ENCODE measurements at places on chromosomes 4 and X.

- DNase-seq, result peak; percentile 54
Measured at GRCh38 chr4:3342182-3342854, 49.5 kb downstream of the RGS12 start.

DNA sequence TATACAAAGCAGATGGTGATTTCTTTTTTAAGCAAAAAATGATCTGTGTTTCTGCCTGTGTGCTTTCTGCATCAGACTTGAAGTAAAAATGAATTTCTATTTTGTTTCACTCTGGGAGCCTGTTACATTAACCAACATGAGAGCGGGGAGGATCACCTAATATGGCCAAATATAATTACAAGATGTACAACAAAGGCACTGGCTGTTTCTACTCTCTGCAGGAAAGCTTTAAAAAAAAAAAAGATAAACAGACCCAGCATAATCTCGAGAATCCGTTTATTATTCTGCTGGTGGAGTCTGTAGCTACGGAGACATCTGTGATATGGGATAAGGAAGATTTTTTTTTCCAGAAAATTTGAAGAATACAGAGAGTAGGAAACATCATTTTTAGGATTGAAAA is 103.6 kb downstream of the COMMD8 start:
- DNase-seq, result no peak

DNA sequence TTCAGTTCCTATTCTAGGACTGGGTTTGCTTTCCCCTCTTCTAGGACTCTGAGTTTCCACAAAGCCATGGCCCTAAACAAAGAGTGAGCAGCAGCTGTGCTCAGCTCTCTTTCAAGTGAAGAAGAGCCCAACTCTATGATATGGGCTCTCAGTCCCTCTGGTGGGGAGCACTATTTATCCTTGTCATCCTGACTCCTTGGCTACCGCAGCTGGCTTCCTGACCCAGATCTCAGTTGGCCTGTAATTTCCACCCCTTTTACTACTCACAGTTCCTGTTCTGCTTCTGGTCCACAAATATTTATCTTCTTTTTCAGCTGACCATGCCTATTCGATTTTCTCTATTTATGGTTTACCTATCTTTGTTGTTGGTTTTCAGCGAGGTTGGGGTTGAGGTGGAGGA is 33.8 kb downstream of the F8 start:
- DNase-seq, result no peak

DNA sequence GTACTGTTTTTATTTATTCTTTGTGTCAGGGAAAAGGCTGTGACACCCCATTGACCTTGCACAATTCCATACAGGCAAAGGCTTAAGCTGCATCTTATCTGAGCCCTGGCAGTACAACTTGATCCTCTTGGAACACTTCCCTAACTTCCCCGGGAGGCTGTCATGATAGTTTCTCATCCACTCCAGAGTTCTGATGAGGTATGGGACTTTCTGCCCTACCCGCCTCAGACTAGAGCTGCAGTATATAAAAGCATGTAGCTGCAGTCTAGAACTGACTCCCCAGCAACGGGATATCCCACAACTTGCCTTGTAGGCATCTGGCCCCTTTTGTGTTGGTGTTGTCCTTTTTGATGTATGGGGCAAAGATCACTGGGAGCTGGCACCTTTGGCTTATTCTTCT is 72.7 kb downstream of the FNIP2 start:
- no peak for DNase-seq

GRCh38 chr4:4859325-4859798 is at the start of gene MSX1:
Gene MSX1, plus strand, starts transcription at chr4:4859665. Its CDS starts 235 bp downstream, at chr4:4859900.
- peak; percentile 62 for DNase-seq

DNA sequence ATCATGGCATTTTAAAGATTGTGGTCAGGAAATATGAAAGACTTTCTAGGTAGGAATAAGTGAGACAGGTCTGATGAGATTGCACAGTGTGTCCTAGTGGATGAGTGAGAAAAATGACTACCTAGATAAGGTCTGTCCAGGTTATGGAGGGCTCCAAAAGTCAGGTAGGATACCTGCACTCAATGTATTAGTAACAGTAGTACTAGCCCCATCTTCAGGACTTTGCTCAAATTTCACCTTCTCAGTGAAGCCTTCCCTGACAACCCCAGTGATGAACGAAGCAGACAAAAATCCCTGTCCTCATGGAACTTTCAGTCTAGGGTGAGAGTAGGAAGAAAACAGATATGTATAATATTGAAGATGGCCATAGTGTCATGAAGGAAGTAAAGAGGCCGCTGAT is 85.7 kb downstream of the ZIC3 start:
- no peak for DNase-seq

GRCh38 chr4:140644470-140645185 is 75.9 kb upstream of the UCP1 start:
- no peak for DNase-seq

DNA sequence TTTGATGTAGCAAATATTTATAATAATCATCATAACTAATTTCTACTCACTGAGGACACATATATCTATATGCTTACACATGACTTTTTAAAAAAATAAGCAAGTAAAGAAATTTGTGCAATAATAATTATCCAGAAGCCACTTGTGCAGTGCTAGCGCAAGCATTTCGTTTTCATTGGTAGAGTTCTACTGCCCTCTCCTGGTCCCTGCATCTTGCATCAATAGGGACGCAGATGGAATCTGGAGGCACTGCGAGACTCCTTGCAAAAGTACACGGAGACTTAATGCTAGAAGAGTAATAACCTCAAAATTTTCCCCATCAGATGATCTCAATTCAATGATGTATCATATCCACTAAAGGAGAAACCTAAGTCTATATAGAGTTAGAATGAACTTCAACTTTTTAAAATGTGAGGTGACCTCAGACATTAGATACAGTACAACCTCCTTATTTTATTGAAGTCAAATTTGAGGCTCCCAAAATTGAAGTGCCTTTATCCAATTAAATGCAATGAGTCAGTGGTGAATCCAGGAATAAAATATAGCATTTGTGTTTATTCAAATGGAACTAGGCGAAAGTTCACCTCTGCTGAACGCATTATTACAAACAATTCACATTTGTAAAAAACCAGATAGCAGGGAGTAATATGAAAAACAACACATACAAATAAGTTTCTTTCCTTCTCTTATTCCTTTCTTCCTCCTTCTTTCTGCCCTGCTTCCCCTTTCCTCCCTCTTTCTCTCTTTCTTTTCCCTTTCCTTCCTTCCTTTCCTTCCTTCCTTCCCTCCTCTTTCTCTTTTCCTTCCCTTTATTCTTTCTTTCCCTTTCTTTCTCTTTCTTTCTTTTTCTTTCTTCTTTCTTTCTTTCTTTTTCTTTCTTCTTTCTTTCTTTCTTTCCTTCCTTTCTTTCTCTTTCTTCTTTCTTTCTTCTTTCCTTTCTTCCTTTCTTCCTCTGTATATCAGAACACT is 450.0 kb downstream of the ANKRD50 start:
- peak; percentile 95 for DNase-seq

- no peak for DNase-seq
Measured at GRCh38 chrX:132025041-132025440, 1.9 kb downstream of the STK26 start.

- no peak for DNase-seq
Measured at GRCh38 chr4:85669204-85669603, 194.3 kb downstream of the ARHGAP24 start.

GRCh38 chrX:43375136-43375535 is 281.0 kb upstream of the MAOA start:
- no peak for DNase-seq

DNA sequence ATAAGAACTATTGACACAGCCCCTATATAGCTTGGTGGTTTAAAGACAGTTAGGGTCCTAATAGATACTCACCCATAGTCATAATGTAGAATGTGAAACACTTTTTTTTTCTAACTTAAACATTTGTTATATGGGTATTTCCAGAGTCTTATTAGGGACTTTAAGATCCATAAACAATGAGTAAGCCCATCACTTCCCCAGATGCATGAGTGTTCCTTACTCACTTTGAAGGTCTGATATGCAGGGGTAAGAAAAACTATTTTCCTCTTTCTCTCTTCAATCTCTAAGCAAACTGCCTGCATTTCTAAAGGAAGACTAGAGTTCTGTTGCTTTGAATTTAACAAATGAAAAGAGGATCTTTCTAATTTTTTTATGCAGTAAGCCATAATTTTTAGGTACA is 443.6 kb upstream of the PITX2 start:
- DNase-seq, result no peak

- peak; percentile 60 for DNase-seq
Measured at GRCh38 chrX:22325096-22325495, 52.4 kb downstream of the CBLL2 start.

DNA sequence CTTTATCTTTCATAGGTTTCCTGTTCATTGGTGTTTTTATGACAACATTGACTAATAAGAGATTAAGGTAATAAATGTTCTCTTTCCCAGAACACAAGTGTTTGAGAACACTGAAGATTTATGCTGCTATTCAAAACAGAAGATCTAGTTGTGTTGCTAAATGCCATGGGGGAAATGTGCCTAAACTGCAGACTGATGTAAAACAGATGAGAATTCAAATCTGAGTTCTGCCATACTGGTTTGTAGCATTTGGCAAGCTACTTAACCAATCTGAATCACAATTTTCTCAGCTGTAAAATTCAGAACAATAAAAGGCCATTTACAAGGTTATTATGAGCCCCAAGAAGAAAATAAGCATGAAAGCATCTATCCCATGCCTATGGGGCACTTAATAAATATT is 2.3 kb downstream of the SLC10A6 start:
- peak; percentile 8 for DNase-seq

DNA sequence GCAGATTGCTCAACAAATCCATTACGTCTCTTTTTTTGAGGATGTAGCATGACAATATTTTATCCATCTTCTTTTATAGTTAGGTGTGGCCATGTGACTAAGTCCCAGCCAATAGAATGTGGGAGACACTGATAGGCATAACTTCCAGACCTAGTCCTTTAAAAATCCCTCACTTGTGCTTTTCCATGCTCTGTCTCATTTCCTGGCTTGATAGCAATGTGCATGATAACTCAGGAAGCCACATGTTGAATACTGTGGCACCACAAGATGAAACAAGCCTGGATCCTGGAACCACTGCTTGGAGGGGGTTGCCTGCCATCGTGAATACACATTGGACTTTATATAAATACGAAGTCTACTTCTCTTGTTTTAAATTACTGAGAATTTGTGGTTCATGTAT is 184.0 kb upstream of the NEIL3 start:
- no peak for DNase-seq

DNA sequence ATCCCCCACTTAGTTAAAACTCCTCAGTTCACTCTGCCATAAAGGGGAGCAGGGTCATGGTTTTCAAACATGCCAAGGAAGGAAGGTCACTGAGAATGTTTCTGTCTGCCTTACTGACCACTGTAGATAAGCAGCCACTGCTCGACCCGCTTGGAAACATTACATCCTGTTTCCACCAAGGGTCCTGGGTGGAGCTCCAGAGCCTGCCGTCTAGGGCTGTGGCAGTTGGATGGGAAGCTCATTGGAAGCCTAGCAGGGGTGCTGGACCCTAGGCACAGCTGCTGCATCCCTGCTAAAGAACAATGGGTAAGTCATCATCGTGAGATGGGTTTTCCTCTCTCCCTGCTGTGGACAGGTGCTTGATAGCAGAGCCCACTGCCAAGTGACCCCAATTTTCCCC is 76.0 kb upstream of the SRD5A3 start:
- no peak for DNase-seq

DNA sequence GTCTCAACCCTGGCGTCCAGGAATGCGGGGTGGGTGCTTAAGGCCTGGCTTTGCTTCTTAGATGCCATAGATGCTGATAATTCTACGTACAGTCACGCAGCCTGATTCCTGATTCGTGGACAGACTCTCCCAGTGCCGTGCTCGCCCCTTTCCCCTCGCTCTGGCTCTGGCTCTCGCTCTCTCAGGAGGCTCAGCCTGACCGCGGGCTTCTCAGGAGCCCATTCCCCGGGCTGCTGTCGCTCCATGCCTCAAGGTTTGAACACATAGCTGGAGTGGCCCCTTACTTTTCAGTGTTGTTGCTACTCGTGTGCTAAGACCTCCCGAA is 59.2 kb upstream of the ZC4H2 start:
- DNase-seq, result no peak

- no peak for DNase-seq
Measured at GRCh38 chrX:153844509-153845082, 14.3 kb upstream of the PDZD4 start.

GRCh38 chrX:110171442-110171841 is 146.4 kb downstream of the AMMECR1 start:
- DNase-seq, result no peak

DNA sequence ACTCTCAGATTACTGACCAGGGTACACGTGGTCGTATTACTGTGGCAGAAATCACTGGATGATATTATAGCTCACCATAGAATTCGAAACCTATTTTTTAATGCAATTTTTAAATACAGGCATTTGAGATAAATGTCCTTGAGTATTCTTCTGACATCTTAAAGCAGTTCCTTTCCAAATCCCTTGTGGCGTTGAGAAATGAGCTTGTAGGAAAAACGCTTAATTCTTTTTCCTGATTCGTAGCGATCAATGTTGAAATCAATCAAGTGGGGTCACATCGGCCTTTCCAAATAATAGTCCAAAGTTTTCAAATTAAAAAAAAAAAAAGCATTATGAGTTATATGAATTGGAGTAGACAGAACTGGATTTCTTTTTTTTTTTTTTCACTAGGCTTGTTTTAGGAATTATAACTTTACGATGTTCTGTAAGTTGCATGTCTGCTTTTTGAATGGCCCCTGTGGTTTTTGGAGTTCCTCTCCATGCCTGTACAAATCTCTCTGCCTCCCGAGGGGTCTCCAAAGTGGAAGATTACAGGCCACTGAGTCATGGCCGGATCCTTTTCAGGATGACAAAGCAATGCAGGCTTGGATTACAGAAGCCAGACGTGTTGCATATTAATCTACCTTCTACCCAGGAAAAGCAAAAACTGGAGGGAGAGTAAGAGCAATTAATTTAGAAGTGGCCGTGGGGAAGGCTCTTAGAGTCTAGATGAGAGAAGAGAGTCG is 226.1 kb downstream of the SHOX start:
- no peak for DNase-seq

- DNase-seq, result no peak
Measured at GRCh38 chrX:1925053-1925481, 310.2 kb downstream of the ASMT start.

DNA sequence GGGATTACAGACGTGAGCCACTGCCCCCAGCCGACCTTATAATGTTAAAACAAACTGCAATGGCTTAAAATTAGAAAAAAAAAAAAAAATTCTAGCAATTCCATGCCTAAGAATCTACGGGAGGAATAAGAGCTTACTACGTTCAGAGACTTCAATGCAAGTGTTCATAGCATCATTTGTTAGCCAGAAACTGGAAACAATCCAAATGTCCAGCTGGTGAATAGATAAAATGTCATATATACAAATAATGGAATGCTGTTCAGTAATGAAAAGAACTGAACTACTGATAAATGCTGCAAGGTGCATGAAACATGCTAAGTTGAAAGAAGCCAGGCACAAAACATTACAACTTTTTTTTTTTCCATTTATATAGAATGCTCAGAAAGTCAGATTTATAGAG is 5.3 kb downstream of the EXOSC9 start:
- DNase-seq, result peak; percentile 22

DNA sequence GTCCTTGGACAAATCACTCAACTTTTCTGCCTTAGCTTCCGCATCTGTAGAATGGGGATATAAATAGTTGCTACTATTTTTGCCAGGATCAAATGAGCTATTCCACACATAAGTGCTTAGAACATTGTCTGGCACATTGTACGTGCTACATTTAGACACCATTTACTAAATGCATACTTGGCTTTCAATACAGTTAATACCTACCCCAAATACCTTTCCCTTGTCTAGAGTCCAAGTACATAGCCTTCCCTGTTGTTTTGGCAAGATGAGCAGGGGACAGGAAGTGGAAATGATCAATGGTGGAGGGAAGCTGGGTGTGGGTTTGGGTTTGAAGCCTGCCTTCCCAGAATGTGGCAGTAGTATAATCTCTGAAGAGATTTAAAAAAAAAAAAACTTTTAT is 82.0 kb downstream of the CHRDL1 start:
- DNase-seq, result no peak

Data from cardiac fibroblast (primary cell).